SW 1271 (cell line): ENCODE measurements at places on chromosomes 3 and 15.

DNA sequence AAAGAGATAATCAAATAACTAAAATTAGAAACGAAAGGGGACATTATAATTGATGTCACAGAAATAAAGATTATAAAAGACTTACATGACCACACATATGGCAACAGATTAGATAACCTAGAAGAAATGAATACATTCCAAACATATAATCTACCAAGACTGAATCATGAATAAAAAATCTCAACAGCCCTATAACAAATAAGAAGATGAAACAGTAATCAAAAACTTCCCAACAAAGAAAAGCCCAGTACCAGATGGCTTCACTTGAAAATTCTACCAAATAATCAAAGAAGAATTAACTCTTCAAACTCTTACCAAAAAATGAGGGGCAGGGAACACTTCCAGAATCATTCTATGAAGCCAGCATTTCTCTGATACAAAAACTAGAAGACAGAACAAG is 11.8 kb downstream of the TOP2B start:
- no peak for DNase-seq

DNA sequence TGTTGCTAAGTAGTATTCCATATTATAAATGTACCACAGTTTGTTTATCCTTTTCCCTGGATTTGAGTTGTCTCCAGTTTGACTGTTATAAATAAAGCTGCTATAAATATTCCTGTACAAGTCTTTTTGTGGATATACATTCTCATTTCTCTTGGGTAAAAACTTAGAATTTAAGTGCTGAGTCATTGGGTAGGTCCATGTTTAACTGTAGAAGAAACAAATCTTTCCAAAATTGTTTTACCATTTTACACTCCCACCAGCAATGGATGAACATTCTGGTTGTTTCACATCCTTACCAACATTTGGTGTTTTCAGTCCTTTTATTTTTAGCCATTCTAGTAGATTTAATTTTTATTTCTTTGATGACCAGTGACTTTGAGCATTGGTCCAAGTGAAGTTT is 74.0 kb upstream of the TNFAIP8L3 start:
- DNase-seq: no peak

DNA sequence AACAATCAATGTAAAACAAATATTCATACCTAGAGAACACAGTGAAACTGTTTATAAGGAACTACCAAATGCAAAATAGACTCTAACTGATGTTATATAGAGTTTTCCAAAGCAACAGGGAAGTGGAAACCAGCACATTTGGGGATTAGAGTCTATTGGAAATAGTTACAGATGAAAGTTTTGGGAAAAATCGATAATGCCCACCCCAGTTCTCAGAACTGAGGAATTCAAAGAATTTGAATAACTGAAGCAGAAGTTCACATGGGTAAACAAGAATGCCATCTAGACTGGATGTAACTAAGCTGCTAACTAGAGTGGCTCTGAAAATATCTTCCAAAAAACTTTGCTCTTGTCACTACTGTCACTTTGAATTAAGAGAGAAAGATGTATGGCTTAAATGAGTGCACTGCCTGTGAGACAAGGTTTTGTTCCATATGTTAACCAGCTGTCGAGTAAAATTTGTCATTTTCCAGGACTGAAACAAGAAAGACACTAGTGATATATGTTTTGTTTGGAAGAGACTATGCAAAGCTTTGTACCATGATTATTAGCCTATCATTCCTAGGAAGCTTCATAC is 9.2 kb upstream of the DENND4A start:
- DNase-seq: no peak

DNA sequence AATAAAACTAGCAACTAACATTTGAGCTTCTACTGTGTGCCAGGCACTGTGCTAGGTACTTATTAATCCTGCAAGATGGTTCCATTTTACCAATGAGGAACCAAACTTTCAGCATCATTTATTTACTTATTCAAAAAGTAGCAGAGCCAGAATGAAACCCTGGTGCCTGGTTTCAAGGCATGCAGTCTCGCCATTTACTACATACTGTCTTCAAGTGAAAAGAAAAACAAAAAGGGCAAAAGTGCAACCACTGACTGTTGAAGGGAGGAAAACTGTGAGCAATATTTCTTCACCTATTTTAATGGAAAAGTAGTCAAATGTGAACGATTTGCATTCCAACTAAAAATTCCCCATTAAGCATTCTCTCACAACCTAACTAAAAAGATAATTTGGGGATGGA is 8.7 kb downstream of the DCUN1D1 start:
- no peak for DNase-seq

GRCh38 chr15:59299929-59300617 is 72.6 kb downstream of the MYO1E start:
- peak; percentile 76 for DNase-seq

DNA sequence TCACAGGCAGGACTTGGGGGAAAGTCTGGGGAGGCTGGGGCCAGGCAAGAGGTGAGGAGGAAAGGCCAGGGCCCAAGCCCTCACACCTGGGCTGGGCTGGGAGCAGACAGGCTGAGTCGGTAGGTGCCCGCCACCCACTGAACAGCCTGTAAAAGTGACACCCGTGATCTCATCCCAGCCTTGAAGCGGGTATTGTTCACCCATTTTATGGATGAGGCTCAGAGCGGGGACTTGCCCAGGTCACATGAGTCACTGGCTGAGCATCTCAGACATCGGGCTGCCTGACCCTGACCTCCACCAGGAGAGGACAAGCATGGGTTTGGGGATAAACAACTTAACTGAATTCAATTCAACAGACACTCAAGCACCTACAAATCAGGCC is 52.0 kb upstream of the CTSH start:
- no peak for DNase-seq

GRCh38 chr3:70716832-70717231 is 404.4 kb upstream of the MDFIC2 start:
- DNase-seq: no peak

- no peak for DNase-seq
These were observed 25.3 kb downstream of the ANP32A start for GRCh38 chr15:68795298-68795848.

- DNase-seq: no peak
These were observed 22.8 kb upstream of the SMAD3 start for GRCh38 chr15:67042551-67043142.

DNA sequence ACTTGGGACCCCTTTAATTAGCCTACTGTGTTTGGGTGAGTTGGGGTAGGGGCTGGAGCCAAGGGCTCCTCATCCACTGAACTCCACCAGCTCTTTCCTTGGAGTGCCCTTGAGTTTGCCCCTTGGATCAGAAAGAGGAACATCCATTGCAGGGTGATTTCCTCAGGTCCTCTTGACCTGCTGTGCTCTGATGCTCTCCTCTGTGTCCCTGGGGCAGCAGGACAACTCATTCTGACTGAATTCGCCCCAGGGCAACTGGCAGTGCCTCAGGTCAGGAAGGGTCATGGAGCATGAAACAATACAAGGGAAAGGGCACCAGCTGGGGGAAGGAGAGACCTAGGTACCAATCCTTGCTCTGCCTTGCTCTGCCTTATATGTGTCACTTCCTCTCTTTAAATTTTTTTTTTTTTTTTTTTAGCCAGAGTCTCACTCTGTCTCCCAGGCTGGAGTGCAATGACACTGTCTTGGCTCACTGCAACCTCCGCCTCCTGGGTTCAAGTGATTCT is 47.8 kb downstream of the BSN start:
- no peak for DNase-seq

GRCh38 chr3:20039765-20040547 is at the start of gene KAT2B:
TSS of gene KAT2B (plus strand) at chr3:20040446. CDS start at chr3:20040478, 32 bp downstream.
- peak; percentile 48 for DNase-seq

- peak; percentile 79 for DNase-seq
These were observed 14.3 kb downstream of the SMC4 start for GRCh38 chr3:160413613-160414248.

DNA sequence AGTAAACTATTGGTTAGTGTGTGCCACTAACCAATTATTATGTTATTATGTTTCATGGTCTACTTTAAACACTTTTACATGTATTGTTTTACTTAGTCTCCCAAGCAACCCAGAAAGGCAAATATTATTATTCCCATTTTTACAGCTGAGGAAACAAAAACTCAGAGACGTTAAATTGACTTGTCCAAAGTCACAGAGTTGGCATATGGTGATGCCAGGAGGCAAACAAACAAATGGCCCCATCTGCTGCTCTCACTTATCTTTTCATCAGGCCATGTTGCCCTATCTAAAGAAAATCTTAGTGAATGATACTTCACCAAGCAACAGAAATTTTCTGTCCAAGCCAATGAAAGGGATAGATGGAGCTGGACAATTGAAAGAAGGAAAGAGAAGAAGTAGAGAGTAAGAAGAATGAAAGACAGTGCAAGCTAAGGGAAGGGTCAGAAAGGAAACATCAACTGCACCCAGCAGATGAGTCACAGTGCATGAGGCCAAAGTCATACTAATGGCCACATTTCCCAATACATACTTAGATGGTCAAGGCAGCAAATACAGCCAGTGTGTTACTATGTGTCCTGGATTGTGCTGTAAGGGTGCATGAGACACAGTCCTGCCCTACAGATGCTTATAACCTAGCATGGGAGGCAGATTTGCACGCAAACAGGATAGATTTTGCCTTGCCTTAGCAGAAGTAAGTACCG is 266.9 kb downstream of the KCNMB2 start:
- no peak for DNase-seq

DNA sequence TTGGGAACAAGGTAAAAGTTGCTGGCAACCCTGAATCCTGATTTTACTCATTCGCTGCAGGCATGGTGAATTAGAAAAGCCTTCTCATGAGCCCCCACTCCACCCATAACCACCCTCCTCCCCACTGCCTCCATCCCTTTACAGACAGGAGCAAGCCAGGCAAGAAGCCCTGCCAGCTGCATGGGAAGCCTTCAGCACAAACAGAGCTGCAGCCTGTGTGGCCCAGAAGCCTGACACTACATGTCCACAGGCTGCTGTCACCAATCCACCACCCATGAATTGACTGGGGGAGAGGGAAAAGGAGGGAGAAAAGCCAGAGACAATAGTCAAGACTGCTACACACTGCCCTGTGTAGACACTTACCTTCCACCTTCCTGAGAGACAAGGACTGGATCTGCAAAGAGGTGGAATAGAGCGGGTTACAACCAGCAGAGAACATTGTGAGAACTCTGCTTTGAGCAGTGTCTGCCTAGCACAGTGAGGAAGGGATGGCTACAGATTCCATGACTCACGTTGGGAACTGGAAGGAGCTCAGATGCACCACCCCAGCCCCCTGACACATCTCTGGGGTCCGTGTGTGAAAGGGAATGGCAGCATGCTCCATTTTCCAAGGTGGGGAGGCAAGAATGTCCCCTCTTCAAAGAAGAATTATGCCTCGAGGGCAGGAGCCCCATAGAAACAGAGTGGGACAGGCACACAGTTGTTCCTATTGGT is 33.9 kb downstream of the DZIP1L start:
- no peak for DNase-seq

- DNase-seq: no peak
These were observed 24.0 kb downstream of the MEF2A start for GRCh38 chr15:99589801-99590200.

DNA sequence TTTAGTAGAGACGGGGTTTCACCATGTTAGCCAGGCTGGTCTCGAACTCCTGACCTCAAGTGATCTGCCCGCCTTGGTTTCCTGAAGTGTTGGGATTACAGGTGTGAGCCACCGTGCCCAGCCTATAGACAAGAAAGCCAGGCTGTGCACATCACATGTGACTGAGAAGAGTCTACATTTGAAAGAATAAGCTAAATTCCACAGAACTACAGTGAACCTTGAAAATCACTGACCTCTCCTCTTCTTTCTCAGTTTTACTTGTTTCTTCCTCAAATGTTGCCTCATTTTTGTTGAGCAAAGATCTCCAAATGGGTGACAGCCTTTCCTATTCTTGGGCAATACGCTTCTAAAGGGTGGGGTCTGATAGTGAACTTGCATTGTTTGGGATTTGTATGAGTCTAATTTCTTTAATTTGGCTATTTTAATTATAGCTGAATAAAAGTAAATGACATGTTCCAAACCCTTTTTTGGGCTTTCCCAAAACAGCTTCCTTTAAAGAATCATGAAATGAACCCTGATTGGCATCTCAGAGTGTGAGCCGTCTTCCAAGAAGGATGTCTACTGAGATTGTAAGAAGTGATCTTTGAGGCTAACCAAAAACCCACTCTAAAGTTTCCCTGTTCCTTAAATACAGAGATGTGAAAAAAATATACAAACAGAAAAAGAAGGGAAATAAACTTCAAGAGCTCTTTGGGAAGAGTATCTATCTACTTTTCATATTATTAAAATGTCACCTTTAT is 21.6 kb upstream of the SPTBN5 start:
- no peak for DNase-seq

DNA sequence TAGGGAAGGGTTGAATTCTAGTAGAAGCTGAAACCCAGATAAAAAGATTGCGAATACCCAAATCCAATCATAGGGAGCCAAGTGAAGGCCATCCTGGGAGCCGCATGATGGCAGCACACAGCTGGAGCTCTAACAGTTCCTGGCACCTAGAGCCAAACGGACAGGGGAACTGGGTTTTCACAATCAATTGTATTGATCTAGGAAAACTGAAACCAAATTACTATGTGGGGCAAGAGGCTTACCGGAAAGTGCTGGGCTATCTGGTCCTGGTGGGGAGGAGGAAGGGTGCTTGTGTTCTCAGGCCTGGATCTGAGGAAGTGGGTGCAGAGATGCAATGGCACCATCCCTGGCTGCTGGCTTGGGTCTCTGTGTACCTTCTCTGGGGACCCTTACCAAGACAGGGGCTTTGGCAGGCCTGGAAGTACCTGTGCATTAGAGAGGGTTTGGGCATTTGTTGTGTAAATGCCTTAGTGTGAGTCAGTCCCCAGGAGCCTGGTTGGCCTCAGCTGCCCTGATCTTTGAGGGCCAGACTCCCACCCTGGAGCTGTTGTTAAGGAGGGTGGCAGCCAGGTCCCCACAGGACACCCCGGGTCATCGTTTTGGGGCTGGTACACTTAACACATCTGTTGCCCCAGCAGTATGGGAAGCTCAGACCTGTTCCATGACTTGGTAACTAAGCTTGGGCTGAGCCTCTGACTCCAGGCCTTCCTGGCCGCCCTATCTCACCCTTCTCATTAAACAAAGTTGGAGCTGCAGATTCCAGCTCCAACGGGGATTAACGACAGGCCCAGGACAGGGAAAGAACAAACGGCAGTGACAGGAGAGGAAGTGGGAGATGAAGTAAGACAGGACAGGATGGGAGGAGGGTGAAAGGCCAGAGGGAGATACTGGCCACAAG is 8.9 kb upstream of the FURIN start:
- no peak for DNase-seq

DNA sequence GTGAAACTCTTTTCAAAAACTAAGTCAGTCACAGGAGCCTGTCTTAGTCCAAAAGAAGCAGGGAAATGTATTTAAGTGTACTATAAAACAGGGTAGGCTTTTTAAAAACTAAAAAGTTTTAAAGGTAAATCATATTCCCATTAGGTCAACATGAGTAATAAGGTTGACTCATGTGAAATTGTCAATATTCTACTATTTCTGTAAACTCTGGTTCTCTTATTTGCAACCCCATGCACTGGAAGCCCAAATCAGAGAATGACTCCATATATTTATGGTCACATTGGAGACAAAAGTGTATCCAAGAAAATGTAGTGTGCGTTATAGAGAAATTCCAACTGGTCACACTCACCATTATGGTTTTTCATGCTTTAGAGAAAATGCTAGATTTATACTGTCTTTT is 600.3 kb upstream of the TGFBR2 start:
- no peak for DNase-seq
